IgD-negative memory B cell (primary cell): ENCODE measurements at places on chromosomes 5 and 9. TPM values are rescaled to one million over a fixed set of nuclear protein-coding genes. Genes with fewer than 3 reads are reported as not detected.

Gene SLCO4C1
- 0.05 TPM for polyA plus RNA-seq

Gene ANXA2R
- polyA plus RNA-seq: 42.9 TPM

Gene PKD2L2
- polyA plus RNA-seq: 0.46 TPM

Gene FREM1
- not detected for polyA plus RNA-seq

Gene SLC46A2
- not detected for polyA plus RNA-seq

Gene CMYA5
- not detected for polyA plus RNA-seq

Gene DNLZ
- 78.0 TPM for polyA plus RNA-seq

Gene RASEF
- not detected for polyA plus RNA-seq

Gene DENND1A
- polyA plus RNA-seq: 6.4 TPM

Gene RMRP
- polyA plus RNA-seq: 30.5 TPM

Gene PCDH1
- polyA plus RNA-seq: 0.10 TPM

Gene BSPRY
- 1.3 TPM for polyA plus RNA-seq
